ENCODE measurements at places on chromosomes 6 and 20. TPM values are rescaled to one million over a fixed set of nuclear protein-coding genes. Genes with fewer than 3 reads are reported as not detected.

The MAFB gene
- 2.5 TPM for polyA plus RNA-seq

The TMEM217 gene
- polyA plus RNA-seq, result 0.77 TPM

GRCh38 chr6:14386263-14386662, 268.7 kb downstream of the CD83 start:
- DNase-seq, result no peak
- no peaks in the 10 kb centered on the region for H3K27me3 ChIP-seq
- peaks cover 40% of the 10 kb centered on the region for H3K4me1 ChIP-seq
- no peak overlapping the region for H3K27ac ChIP-seq

- no peaks in the 10 kb centered on the region for H3K4me1 ChIP-seq
- H3K27ac ChIP-seq, result no peak overlapping the region
- H3K27me3 ChIP-seq, result no peaks in the 10 kb centered on the region
- H3K36me3 ChIP-seq, result no peaks in the 10 kb centered on the region
Measured at GRCh38 chr6:147693181-147693580, 184.7 kb downstream of the SAMD5 start.

GRCh38 chr20:50995506-50995905, 27.4 kb downstream of the KCNG1 start:
- no peak overlapping the region for H3K27ac ChIP-seq
- DNase-seq, result no peak
- peaks cover 12% of the 10 kb centered on the region for H3K4me1 ChIP-seq
- H3K36me3 ChIP-seq, result no peaks in the 10 kb centered on the region

DNA sequence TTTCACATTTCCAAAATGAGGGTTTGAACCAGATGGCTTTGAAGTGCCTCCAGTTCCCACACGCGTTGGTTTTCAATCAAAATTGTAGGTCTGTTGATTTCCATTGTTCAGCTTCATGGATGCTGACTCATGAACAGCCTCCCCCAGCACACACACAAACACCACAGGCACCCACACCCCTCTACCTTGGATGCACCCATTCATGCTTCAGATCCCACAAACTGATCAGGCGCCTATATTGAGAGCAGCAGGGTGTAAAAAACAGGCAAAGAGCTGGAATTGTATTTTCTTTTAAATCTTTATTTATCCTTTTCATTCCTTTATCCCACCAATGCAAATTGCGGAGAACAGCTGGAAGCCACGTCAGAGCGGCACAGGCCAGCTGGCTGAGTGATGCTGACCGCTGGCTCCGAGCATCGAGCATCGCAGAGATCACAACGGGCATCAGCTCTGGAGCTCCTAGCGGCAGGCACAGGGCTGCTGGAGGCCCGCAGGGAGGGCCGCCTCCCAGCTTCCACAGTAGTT, 29.3 kb upstream of the TBC1D7 start:
- peaks cover 34% of the 10 kb centered on the region for H3K4me1 ChIP-seq
- DNase-seq, result peak; percentile 66
- no peak overlapping the region for H3K4me3 ChIP-seq
- no peaks in the 10 kb centered on the region for H3K27me3 ChIP-seq
- H3K36me3 ChIP-seq, result no peaks in the 10 kb centered on the region
- no peak overlapping the region for H3K27ac ChIP-seq

DNA sequence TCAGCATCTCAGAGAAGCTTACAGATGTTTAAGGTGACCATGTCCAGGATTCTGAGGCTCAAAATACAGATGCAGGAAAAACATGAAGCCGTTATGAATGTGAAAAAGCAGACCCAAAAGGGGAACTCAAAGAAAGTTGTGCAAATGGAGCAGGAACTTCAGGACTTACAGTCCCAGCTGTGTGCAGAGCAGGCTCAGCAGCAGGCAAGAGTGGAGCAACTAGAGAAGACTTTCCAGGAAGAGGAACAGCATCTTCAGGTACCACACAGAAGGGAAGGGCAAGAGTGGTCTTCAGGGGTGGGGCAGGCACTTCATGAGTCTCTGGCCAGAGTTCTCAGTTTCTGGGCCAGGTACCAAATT, 15.2 kb downstream of the RNF8 start:
- no peak for DNase-seq
- H3K27ac ChIP-seq, result no peak overlapping the region
- H3K4me1 ChIP-seq, result no peaks in the 10 kb centered on the region

- no peaks in the 10 kb centered on the region for H3K36me3 ChIP-seq
- no peak overlapping the region for H3K27ac ChIP-seq
- H3K4me3 ChIP-seq, result no peak overlapping the region
- no peaks in the 10 kb centered on the region for H3K4me1 ChIP-seq
- no peak for DNase-seq
- H3K27me3 ChIP-seq, result no peaks in the 10 kb centered on the region
Measured at GRCh38 chr6:104240865-104241264, 618.9 kb downstream of the HACE1 start.

Measured in GM23338 (cell line).